Activated CD8-positive, alpha-beta memory T cell treated with anti-CD3 and anti-CD28 coated beads for 48 hours (primary cell): ENCODE measurements at places on chromosomes 16 and 17.

GRCh38 chr16:67516296-67517154, 12.1 kb upstream of the RIPOR1 start:
- DNase-seq, result no peak

DNA sequence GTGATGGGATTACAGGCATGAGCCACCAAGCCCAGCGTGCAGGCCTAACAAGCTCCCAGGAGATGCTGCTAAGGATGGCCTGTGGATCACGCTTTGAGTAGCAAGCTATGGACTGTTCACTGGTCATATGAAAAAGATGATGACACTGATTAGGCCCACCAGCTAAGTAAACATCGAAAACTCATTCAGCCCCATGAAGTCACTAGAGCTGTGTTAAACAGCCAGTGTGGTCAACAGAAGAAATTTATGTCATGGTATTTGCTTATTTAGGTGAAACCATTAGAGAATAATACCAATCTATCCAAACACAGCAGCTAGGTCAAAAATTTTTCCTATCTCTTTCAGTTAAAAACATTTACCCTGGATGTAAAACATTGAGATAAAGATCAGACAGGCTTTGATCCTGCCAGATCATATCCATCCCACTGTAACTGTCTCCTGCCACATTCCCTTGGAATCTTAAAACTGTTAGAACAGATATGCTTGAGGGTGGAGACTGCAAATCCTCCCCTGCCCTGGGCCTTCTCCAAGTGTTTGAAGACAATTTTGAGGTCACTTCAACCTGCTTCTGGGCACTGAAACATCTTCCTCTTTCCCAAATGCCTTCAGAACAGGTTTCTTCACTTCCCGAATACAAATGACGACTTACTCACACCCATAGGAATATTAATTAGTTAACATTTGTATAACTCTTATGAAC, 30.9 kb downstream of the HOXB1 start:
- DNase-seq, result no peak

DNA sequence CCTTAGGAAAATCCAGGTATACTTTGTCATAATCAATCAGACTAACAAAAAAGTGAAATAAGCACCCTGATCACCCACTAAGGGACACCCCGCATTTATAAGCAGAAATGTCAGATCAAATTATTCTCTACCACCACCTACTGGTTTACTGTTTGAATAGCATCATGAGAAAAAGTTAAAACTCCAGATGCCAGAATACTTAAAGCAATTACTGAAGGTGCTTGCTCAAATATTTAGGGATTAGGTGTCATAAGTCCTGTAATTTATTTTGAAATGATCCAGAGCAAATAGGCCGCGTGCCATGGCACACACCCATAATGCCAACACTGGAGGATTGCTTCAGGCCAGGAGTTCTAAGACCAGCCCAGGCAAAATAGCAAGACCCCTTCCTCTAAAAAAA, 2.3 kb downstream of the TOP2A start:
- DNase-seq, result no peak

DNA sequence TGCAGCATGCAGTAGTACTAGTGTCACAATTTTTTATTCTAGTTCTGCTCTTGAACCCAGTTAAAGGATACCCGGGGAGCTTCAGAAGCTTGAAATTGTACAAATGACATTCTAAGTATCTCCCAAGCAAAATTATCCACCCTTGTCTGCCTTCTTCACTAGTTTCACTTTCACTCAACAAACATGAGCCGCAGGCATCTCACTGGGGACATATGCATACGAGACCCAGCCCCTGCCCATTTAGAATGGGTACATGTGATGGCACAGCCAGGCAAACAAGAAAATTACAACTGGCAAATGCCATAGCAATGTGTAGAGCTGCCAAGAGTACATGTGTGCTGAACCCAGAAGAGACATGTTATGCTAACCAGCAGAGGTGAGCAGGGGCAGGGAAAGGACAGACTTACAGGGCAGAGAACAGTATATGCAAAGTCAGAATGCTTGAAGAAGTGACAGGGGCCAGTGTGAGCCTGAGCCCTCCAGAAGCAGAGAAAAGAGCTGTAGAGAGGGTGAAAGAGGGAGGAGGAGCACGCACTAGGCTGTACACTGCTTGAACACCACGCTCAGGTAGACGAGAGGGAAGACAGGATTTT, 8.3 kb downstream of the GINS2 start:
- DNase-seq, result no peak

DNA sequence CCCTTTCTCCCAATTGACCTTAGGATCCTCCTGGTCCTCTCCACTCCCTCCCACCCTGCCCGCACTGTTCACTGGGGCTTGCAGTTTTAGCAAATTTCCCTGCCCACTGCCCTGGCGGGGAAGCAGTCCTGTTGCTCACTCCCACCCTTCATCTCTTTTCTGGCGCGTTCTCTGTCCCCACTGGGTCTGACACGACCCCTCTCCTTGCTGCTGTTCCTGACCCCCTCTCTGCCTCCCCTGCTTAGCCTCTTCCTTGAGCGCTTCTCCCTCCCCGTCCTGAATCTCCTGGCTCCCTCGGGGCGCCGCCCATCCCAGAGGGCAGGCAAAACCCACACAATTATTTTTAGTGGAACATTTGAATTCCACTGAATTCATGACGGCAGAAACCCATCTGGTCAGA, 1796.4 kb downstream of the TP53TG3F start:
- no peak for DNase-seq

DNA sequence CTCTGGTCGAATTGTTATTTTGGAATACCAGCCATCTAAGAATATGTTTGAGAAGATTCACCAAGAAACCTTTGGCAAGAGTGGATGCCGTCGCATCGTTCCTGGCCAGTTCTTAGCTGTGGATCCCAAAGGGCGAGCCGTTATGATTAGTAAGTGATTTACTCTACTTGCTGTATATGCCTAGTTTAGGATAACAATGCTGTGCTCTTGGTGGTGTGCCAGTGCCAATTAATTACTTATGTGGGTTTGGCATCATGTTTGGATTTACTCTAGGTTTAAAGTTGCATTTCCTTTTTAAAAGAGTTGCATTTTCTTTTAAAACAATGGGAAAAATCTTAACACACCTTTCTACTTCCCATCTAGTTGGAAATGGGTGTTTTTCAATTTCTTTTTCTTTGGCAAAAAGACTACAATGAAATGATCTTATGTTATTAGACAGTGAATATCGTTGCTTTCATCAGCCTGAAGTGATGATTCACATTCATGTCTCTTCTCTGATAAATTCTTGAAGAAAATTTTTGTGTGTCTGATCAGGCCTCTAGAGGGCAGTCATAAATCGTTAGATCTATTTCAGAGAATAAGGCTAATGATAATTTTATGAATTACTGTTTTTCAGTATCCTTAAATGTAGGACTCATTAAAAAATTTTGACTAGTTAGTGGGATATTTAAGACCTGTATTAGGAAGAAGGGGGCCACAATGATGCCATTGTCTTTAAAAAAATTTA, 5.6 kb downstream of the SF3B3 start:
- DNase-seq, result no peak

- DNase-seq, result no peak
Observed at GRCh38 chr17:79322211-79323123, 247.8 kb downstream of the ENGASE start.
